Effector memory CD8-positive, alpha-beta T cell (primary cell): ENCODE measurements at places on chromosomes 7 and 10.

DNA sequence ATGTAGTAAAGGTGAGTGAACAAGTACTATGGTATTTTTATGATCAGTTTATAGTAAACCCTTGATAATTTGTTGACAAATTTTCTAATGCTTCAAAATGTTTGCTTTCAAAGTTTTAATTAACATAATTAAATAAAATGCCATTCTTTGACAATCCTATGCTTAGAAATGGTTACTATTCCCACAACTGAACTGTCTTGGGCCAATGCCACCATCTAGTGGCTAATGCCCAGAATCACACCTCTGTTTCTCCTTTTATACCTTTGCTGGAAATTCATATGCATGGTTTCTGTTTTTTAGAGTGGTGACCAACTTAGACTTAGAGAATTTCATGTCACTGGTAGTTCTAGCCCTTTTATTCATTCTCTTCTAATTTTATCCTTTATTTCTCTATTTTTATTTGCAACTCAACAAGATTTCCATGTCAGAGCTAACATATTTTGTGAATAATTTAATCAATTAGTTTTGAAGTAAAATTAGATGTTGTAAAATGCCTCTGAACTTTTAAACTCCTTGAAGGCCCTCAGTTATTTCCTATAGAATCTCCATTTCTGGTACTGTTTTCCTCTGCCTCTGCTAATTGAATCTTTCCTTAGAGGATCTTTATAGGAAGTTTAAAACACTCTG, 31.1 kb downstream of the PCGF5 start:
- DNase-seq: peak; percentile 56

GRCh38 chr7:12738665-12739064, 51.2 kb downstream of the ARL4A start:
- no peak for DNase-seq

DNA sequence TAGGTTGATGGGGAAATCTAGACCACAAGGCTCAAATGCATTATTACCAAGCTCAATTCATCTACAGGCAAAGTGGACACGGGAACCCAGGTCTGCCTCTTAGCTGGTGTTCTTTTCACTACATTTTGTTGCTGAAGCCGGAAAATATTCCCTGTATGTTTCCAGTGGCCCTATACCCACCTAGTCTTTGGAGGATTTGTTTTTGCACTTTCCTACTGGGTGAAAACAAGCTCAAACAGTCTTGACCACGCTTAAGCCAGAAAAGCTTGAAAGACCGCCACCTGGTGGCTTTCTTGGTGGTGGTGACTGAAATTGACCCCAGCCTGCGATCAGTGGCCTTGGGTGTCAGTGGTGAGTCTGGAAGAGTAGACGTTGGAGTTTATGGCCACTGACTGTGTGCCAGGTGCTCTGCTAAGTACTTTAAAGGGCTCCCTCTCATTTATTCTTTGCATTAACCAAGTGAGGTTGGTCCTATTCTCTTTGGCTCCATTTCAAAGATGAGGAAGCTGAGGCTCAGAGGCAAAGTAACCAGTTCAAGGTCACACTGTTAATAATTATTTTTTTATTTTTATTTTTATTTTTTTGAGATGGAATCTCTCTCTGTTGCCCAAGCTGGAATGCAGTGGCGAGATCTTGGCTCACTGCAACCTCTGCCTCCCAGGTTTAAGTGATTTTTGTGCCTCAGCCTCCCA, 11.1 kb upstream of the CRTAC1 start:
- DNase-seq: peak; percentile 30

- no peak for DNase-seq
These were observed 9.1 kb downstream of the LAMB1 start for GRCh38 chr7:107993891-107994291.

GRCh38 chr10:37754538-37755323, 102.7 kb downstream of the ZNF248 start:
- DNase-seq: no peak

DNA sequence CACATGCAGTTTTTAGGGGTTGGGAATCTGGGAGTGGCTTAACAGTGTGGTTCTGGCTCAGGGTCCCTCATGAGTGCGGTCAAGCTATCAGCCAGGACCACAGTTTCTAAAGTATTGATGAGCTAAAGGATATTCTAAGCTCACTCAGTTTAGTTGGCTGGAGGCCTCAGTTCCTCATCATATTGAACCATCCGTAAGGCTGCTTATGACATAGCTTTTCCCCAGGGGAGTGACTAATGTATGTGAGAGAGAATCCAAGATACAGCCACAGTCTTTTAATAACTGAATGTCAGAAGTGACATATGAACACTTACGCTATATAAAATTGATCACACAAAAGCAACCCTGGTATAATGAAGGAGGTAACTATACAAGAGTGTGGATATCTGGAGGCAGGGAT, 245.3 kb downstream of the POLR1F start:
- DNase-seq: no peak

DNA sequence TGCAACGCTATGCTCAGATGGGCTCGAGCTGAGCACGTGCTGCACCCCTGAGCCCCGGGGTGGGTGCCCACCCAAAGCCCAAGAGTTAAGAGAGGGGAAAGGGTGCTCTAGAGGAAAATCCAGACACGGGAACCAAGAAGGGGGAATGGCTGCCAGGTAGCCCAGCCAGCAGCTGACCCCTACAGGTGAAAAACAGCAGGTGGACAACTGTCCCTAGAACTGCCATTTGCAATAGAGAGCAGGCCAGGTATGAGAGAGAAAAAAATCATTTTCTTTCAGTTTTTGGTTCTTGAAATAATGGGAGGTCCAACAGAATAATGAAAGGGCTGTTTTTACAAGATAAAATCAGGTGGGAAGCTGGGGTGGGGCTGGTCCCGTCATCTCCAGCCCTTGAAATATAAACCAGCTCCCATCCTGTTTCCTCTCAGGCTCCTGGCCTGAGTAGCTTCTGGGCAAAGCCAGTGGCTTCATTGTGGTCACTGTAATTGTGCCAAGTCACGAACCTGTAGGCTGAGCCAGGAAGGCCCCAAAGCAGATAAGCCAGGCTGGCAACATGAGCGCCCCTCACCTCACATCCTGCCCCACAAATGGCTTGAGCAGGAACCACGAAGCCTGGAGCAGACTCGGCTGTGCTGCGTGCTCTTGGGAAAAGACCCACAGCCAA, 257.8 kb downstream of the SNX10 start:
- DNase-seq: no peak

DNA sequence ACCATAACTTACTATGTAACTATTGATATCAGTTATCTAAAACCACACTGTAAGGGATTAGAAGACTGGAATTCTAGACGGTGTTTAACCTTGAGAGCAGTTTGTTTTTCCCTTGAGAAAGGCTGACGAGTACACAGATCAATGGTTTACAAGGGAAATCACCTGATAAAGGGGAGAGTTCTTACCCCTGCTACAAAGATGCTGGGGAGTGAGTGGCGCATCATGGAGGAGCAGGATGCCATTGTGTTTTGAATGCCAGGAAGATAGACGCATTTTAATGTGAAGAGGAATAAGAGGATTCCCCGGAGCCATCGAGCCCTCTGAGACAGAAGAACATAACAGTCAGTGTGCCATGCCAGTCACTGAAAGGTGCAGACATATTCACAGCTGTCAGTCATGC, 145.2 kb downstream of the PKD1L1 start:
- no peak for DNase-seq

DNA sequence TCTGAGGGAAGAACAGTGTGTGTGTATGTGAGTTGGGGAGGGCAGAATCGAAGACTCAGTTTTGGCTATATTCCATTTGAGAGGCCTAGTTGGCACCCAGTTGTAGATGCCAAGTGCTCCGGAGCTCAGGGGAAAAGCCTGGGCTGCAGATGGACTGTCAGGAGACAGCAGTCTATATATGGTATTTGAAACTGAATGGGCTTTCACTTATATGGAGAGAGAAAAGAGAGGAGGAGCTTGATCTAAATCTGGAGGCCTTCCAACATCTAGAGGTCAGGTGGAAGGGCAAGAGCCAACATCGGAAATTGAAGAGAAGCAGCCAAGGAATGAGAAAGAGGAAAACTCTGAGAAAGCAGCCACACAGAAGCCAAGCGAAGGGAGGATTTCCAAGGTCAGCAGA, 350.8 kb upstream of the BMPER start:
- no peak for DNase-seq

- no peak for DNase-seq
These were observed 563.6 kb downstream of the TCERG1L start for GRCh38 chr10:130747946-130748345.

- DNase-seq: no peak
These were observed 10.9 kb downstream of the UMAD1 start for GRCh38 chr7:7651479-7651878.

- no peak for DNase-seq
These were observed 29.3 kb upstream of the CCL24 start for GRCh38 chr7:75842836-75843446.

DNA sequence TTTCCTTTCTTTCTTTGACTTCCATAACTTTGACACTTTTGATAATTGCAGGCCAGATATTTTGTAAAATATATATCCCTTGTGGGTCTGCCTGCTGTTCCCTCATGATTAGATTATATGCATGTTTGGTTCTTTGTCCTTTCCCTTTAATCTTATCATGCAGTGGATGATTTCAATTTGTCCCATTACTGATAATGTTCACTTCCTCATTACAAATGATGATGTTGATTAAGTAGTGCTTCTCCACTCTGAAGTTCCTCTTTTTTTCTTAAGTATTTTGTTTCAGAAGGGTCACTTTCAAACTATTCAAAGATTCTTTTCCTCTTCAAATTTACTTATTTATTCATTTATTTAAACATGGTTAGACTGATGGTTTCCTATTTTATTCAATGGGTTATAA, 898.1 kb downstream of the XPNPEP1 start:
- DNase-seq: no peak

GRCh38 chr10:61257956-61258496, 195.2 kb downstream of the TMEM26 start:
- DNase-seq: no peak

- no peak for DNase-seq
These were observed 56.6 kb upstream of the PTN start for GRCh38 chr7:137399827-137400823.

DNA sequence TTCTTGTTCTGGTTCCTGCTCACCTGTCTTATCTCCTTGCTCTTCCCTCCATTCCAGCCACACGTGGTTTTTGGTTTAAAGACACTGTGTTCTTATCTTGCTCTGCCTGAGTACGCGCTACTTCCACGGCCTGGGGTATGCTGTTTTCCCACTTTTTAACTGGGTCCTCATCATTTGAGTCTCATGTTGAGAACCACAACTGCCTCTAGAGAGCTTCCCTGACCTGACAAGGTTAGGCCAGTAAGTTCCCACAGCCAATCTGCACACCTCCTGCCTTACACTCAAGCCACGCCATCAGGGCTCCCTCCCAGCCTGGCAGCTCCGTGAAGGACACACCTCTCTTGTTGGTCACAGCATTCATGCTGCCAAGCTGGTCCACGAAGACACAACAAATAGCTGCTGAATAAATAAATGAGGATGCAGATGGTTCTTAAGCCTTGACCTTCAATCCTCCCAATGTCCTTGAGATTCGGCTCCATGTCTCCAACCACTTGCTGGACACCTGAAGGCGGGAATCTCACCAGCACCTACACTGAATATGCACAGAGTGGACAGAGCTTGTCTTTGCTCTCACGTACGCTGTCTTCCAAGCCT, 201.7 kb upstream of the KLF14 start:
- DNase-seq: no peak

- DNase-seq: no peak
These were observed 185.9 kb upstream of the DKK1 start for GRCh38 chr10:52128056-52128683.

GRCh38 chr10:89793649-89794254, 92.4 kb downstream of the KIF20B start:
- peak; percentile 32 for DNase-seq
